RPMI8226 (cell line): ENCODE measurements at places on chromosomes 3 and 15.

DNA sequence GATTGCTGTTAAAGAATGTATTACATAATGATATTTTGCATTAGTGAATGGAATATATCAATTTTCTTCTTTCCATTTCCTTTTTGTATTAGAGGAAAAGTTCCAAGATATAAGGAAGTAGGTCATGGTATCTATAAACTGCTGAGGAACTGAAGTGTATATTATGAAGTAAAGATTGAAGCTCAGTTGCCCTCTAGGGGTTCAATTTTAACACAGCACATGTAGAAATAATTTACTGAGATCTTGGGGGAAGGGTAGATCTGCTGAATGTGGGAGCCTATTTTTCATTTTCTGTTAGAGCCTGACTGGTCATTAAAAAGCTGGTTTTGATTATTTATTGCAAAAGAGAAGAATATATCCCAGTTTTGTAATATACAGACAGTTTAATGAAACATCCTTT lies 45.2 kb downstream of the CMC1 start:
- peak; percentile 20 for DNase-seq

- no peak for DNase-seq
These were observed 173.5 kb upstream of the LRRN1 start for GRCh38 chr3:3625544-3626271.

- DNase-seq, result no peak
These were observed 6.4 kb downstream of the UBP1 start for GRCh38 chr3:33433843-33434242.

DNA sequence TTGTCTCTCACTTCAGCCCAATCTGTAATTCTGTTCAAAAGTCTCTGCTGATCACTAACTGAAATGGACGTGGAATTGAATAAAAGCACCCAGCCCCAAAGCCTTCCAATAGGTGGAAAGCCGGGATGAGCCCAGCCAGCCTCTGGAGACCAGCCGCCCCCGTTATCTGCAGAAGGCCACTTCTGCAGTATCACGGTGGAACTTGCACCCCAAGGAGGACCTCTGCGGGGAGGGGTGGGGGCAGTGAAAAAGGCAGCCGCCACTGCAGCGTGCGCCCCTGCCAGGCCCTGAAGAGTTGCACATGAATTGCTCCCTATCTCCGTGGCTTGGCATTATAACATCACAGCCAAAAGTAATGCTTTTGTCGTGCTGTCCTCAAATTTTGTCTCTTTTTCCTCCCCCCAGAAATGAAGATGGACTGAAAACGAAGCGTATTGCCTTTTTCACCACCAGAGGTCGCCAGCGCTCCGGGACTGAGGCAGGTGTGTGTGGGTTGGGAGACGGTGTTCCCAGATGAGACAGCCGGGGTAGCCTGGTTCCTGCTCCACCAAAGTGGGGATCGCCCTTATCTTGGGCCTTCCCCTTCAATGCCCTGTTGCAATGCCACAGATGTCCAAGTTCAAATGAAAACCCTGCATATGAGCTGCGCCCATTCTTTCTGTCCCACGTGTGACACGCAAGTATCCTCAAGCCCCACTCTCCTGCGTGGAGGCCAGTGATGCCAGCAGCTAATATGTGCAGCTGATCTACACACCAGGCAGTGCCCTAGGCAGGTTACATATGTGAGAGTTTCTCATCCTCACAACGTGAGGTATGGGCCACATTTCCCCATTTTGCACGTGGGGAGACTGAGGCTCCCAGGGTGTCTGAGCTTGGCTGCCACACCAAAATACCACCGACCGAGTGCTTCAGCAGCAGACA lies 96.0 kb downstream of the LRRK1 start:
- peak; percentile 59 for DNase-seq

DNA sequence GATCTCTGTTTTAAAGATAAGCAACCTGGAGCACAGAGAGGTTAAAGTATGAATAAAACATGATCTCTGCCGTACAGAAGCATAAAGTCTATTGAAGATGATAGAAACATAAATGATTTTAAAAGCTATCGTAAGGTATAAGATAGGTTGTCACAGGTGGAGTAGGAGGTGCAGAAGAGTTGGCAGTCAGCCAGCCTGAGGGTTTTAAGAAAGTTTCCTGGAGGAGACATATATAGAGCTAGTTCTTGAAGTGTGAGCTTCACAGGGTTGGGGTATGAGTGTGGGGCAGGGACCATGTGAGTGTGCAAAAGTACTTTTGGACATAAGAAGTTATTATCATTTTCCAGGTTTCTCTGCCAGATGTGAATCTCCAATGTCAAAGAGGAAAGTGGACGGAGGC lies 3.9 kb upstream of the FGF12 start:
- peak; percentile 8 for DNase-seq

DNA sequence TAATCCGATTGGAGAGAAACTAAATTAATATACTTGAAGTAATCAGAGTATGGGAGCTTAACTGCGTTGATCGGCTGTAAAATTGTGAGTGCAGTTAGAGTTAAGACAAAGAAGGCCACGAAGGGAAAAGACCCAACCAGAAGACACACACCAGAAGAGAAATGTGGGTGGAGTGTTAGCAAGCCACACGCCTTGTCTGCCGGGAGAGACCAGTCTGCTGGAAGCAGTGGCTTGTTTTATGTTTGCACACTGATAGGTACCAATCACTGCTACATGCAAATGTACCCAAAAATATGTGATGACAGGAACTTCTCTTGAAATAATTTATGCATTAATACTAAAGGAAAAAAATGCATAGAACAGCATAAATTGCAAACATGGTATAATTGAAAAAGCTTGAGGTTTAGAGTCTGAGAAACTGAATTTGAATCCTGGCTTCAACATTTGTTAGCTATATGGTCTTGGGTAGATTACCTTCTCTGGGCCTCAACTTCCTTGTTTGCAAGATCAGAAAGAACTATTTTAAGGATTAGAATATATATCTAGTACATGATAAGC lies 23.1 kb downstream of the EEFSEC start:
- no peak for DNase-seq
